ENCODE measurements at places on chromosomes 12 and 14.

GRCh38 chr14:41355866-41356265 lies 250.8 kb upstream of the LRFN5 start:
- DNase-seq = no peak

GRCh38 chr12:95663525-95663924 lies 112.2 kb upstream of the USP44 start:
- DNase-seq = no peak

DNA sequence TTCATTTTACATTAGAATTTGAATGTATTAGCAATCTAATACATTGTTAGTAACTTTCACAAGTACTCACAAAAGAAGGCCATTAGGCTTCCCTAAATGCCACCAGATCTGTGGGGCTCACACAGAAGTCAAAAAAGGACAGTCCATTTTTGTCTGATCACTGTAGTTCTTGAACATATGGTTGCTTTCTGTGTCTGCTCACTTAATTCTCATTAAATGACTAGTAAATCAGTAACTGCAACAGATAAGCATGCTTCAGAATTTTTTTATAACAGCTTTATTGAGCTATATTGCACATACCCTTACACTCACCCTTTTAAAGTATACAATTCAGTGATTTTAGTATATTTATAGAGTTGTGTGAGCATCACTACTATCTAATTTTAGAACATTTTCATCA lies 71.4 kb downstream of the DENND5B start:
- no peak for DNase-seq

DNA sequence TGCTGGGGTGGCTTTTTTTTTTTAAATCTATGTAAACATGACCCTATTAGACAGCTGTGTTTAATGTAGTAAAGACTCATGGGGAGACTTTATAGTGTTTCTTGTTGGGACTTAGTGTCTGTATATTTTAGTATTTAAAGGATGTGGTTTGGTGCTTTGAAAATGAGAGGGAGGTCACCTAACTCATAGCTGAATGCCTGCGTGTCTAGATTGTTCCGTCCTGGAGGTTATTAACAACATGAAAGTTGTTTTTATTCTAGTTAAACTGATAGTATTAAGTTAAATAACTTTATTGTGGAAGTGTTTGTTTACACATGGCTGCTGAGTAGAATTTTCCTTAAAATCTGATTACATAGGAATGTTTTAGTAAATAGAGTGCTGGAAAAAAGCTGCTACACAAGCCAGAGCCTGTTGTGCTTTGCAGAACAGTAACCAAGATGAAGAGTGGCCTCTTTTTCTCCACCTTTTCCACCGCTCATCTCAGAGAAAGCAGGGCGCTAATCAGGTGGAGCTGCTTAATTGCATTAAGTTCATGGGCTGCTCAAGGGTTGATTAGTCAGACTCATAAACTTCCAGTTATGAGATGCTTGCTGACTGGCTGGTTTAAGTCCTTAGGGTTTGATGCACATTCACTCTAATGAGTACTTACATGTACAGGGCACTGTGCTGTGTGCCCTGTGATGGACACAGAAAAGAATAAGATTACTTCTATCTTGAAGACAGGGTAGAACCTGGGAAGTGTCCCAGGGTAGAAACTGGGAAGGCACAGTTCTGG lies 62.7 kb downstream of the FBXO34 start:
- no peak for DNase-seq

DNA sequence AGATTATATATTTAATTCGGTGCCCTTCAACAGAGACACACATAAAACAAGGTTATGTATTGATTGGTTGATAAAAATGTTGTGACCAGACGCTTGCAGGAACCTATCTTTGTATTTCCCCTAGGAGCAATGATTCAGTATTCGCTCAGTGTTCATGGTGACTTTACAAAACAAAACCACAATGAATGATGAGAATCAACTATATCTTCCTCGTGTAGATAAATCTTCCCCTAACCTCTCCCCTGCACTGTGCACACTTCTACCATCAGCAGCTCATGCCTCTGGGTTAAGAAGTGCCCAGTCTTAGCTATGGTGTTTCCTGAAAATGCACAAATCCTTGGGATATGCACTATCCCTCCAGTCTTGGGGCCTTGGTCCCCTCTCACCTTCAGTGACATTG lies 16.3 kb downstream of the RIN3 start:
- no peak for DNase-seq

DNA sequence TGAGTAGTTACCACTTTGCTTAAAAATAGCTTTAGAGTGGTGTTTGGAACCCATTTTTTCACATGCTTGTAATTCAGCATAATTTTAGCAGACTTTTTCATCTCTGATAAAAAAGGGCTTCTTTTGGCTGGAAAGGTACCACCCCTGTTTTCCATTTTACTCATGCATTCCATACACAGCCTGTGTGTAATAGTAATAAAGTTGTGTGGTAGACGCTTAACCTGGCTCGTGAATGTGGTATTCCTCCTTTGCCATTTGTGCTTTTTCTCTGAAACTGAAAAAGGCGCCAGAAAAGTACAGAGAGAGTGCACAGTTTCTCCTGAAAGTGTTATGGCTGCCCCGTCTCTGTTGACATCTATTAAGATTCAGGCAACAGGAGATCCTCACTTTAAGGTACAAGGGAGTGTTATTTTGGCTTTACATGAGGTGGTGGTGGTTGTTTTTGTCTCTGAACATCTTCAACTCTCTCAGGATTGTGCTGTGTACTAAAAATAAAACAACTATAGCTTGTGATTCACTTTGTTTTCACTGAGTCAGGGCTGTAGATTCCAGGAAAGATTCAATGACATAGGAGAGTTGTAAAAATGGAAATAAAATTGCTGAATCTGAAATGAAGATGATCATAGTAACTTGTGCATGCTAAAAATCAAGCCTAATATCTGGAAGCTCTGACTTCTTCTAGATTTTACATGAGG lies 45.6 kb upstream of the MIS18BP1 start:
- no peak for DNase-seq

DNA sequence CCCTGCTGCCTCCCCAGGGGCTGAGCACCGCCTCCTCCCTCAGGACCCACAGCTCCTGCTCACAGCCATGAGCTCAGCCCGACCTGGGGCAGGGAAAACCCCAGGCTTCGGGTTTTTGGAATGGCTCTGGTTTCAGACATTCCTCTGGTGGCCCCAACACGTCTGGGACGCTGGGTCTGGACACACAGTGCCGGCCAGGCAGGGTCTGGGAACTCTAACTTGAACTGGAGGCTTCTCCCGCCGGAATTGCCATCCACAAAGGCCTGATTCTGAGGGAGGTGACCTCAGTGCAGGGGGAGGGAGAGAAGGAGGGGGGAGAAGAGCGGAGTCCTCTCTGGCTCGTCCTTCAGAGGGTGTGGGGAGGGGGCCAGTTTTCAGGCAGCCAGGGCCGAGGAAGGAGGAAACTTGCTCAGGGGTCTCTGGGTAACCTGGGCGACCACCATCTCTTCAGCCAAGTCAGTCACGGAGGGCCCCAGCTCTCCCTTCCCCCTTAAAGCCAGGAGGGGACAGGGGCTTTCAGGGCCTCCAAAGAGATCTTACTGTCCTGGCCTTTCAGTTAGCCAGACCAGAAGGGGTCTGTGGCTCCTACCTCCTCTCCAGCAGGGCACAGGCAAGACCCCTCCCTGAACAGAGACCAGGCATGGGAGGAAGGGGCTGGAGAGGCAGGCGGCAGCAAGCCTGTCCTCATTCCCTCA lies 19.4 kb downstream of the NCKAP5L start:
- DNase-seq = no peak

DNA sequence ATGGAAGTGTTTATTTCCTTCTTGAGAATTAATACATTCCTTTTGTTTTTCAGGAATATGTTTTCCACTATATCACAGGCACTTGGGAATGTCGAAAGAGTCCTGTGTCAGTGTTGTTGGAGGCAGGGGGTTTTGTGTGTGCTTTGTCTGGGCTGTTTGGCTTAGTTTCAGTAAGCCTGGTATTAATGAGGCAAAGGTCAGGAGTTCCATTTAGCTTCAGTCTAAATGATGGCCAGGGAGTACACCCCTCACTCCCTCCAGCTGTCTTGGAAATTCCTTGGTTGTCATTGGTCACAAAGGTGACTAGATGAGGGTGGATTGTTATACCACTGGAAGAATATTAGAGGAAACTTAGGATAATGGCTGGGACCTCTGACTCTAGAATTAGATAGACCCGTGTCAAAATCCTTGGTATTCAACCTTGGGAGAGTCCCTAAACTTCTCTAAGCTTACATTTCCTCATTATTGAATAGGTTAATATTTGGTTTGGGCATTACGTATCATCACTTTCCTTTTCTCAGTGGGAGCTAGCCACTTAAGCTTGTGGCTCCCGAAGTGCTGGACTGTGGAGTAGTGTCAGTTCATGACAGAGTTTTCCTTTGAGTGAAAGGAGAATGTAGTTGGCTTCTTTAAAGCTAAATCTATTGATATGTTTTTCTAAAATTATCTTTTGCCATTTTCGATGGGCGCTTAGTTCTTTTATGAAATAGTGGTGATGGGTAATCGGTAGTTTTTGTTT lies 5.2 kb downstream of the FRS2 start:
- no peak for DNase-seq

DNA sequence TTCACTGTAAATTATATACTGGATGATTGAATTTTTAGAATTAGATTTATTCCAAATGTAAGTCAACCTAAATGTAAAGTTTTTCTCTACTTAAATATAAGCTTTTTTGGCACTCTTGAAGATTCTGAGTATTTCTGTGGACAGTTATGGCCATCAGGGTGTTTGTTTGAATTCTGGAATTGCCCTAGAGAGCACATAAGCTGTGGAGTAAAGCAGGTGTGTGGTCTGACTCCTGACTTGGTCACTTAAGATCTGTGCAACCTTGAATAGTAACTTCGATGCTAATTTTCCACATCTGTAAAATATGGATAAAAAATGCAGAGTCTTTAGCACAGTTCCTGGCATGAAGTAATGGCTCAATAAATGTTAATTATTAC lies 64.4 kb downstream of the FUT8 start:
- DNase-seq = no peak

- DNase-seq = no peak
Measured at GRCh38 chr14:93891756-93892504, 35.2 kb upstream of the FAM181A start.

GRCh38 chr12:6228535-6229223 lies 28.5 kb downstream of the CD9 start:
- no peak for DNase-seq

- no peak for DNase-seq
Measured at GRCh38 chr14:77910506-77910905, 110.6 kb downstream of the ADCK1 start.

- DNase-seq = no peak
Measured at GRCh38 chr12:89949457-89950195, 241.0 kb upstream of the ATP2B1 start.

DNA sequence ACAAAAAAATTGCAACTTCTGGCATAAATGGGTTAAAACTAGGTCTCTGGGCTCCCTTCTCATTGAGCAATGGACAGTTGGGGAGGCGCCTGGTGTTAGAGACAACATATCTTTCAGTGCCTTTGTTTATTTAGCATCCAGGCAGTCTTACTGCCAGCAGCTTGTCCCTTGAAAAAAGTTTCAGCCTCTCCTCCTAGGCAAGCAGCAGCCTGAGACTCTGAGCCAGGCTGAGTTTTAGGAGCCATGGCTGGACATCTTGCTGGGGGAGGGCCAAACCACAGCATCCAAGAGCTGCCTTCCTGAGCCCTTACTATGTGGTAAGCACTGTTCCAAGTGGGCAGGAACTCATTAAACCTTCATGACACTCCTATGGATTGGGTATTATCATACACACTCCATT lies 10.1 kb upstream of the JDP2 start:
- DNase-seq = no peak

DNA sequence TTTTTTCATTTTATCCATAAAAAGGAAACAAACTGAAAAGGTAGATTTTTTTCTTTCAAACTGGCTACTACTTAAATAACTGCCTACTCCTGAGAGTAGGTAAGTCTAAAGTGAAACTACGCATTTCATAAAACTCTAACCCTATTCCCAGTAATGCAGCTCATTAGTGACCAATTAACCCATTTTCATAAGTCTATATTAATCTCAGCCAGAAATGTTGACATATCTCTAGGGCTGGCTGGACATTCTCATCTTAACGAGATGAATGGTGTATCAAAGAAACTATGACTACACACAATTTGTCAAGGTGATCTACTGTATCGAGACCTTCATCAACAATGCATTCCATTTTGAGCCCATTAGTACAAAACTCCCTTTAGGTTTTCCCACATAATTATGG lies 57.2 kb downstream of the EPS8 start:
- no peak for DNase-seq

- no peak for DNase-seq
Measured at GRCh38 chr12:98446060-98446459, 69.3 kb upstream of the TMPO start.
